ENCODE measurements at places on chromosomes 13 and 19. TPM values are rescaled to one million over a fixed set of nuclear protein-coding genes. Genes with fewer than 3 reads are reported as not detected.
A peak's percentile ranks its signal among the peaks of the same experiment; 100 is the strongest.

The BIVM gene
- total RNA-seq, result 15.3 TPM

The FLT1 gene
- total RNA-seq, result 32.0 TPM

The CEACAM6 gene
- not detected for total RNA-seq

GRCh38 chr19:1220976-1221903 lies 15.7 kb downstream of the STK11 start:
- peak; percentile 91 for DNase-seq

DNA sequence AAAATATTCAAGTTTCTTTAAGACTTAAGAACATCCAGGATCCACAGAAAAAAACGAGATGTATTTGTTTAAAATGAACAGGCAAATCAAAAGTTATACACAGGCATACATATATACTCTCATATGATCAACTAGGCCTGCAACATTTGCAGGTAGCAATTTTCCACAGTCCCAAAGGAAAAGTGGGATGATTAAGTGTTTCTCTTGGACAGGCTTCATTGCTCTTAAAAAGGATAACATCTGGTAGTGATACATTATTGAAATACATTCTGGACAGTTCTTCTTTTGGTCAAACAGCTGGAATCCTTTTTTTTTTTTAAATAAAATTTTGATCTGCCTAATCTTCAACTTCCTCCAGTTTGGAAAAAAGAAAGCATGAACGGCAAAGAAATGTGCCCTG lies 114.8 kb upstream of the TDRD3 start:
- no peak for DNase-seq

- no peak for DNase-seq
Observed at GRCh38 chr13:92362717-92363116, 863.9 kb upstream of the GPC6 start.

DNA sequence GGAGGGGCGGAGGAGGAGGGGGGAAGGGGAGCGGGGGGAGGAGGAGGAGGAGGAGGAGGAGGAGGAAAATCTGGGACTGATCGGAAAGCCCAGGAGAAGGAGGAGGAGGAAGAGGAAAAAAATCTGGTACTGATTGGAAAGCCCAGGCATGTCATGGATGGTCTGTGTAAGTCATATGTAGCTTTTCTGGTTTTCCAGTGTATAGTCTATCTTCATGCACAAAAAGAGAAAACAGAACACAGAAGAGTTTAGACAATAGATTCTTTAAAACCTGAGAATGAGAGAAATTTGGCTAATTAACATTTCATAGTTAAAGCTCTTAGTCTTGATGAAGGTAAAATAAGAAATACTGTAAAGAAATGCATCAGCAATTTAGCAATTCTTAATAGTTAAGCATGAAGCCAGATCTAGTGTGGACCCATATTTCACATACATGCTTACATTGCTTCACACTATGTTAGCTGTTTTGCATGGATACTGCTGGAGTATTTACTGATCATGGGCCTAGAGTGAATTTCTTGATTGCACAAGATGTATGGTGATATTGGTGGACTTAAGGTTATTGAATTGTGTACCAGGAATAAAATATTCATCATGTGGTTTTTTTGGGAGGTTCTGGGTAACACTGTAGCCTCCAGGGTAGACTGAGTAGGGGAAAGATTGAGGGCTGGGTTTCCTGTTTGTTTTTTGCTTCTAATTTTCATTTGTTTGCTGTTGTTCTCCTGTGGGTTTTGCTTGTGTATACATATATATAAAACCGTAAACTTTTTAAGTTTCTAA lies 41.4 kb downstream of the SUCLA2 start:
- no peak for DNase-seq

DNA sequence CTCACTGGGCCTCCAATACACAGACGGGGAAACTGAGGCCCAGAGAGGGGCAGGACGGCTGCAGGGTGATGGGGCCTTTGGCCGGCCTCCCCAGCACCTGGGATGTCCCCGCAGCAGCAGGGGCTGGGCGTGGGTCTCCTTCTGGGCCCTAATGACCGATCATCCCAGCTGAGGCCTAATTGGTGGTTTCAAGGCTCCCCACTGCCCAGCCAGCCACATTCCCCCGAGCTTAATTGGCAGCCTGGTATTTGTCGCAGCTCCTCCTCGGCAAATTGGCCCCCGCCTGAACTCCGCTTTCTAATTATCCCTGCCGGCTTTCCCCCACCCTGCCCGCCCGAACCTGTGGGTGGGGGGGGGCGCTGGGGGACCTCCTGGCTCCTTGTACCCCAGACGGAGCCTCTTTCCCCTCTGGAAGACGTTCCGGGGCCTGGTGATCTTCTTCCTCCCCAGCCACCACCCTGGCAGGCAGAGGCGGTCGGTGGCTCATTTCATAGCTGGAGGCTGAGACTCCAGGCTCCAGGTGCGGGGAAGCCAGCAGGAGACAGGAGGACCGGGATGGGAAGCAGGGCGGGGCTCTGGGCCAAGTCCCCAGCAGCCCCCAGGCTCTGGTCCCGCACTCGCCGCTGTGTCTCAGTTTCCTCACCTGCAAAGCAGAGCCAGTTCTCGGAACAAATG lies 27.2 kb upstream of the WDR18 start:
- no peak for DNase-seq

Measured in posterior vena cava (tissue), 2 donors.